ENCODE measurements at places on chromosomes 7 and 10.

- DNase-seq, result no peak
Measured at GRCh38 chr7:97576043-97576442, 155.8 kb upstream of the TAC1 start.

GRCh38 chr7:123867225-123867624, 22.3 kb downstream of the HYAL4 start:
- no peak for DNase-seq

- no peak for DNase-seq
Measured at GRCh38 chr7:37320848-37321468, 127.7 kb downstream of the ELMO1 start.

GRCh38 chr10:31381766-31382316, 62.8 kb downstream of the ZEB1 start:
- no peak for DNase-seq

GRCh38 chr7:69283421-69283820, 314.9 kb upstream of the AUTS2 start:
- no peak for DNase-seq

DNA sequence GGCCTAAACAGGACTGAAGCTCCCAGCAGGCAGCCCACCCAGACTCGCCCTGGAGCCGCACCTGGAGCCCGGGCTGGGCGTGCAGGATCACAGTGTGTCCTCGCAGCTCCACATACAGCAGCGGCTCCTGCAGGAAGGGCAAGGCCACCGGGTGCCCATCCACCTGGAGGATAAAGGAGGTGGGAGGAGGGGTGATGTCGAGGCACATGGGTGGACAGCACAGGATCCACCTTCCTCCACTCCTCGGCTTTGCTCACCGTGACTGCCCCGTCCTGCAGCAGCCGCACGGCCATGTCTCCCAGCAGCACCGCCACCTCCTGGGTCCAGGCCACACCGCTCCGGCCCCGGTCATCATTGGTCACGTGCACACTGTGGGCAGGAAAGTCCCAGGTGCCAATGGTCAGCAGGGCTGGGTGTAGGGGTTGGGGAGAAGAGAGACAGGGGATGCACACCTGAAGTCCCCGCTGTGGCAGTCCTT, 16.8 kb downstream of the ATP6V1F start:
- no peak for DNase-seq

All from HEK293T (cell line).